ENCODE measurements at places on chromosomes 3 and 15.

DNA sequence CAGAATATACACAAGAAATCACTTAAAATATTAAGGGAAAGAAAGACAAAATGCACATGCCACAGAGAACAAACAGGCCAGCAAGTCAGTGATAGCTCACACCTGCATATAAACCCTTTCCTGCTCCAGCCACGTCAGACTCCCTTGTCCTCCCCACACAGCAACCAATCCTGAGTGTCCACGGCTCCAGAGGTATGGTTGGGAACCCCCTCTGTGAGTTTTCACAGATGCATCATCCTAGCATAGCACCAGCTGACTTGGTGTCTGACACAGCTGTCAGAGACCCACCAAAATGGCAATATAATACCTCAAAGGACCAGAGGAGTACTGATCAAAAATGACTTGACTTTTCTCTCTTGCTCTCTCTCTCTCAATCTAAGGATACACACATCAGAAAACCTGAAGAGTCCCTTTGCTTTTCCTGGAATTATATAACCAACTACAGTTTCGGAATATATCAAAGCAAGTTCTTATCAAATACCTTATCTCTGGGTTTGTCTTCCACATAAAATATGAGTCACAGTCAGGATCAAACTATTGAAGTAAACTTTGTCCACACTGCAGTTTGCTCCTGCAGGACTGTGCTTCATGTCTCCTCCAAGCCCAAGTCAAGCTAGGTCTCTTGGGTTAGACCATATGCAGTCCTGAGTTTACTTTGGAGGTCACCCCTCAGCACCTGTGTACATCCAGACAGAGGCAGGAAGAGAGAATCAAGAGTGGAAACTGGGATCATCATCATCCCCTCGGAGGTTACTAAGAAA lies 187.1 kb upstream of the THBS1 start:
- DNase-seq = no peak

GRCh38 chr3:13890377-13891016 lies 10.6 kb upstream of the WNT7A start:
- DNase-seq = no peak

- no peak for DNase-seq
Measured at GRCh38 chr15:50066666-50067065, 52.4 kb downstream of the ATP8B4 start.

DNA sequence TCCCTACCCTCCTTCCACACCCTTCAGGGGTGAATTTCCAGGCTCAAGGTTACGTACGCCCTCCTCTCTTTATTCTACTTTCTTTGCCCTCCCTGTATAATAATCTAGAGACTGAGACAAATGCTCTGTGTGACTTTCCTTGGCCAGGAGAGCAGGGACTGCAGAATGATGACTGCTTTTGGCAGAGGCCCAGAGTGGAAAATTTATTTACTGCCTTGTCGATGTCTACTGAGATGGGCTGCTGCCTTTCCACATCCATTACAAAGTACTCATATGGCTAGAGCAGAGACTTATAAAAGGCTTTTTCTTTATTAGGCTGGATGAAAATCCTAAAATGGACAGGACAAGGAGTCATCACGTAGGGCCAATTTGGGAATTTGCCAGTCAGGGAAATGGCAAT lies 576.2 kb downstream of the TUSC7 start:
- no peak for DNase-seq

DNA sequence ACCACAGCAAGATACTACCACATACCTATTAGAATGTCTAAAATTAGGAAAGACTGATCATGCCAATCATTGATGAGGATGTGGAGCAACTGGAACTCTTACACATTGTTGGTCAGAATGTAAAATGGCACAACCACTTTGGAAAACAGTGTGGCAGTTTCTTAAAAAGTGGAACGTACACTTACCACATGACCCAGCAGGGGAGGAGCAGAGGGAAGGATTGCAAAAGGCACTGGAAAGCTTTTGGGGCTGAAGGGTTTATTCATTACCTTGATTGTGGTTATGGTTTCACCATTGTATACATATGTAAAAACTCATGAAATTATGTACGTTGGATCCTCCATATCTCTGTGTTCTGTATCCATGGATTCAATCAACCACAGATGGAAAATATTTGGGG lies 3.3 kb upstream of the EHD4 start:
- no peak for DNase-seq

DNA sequence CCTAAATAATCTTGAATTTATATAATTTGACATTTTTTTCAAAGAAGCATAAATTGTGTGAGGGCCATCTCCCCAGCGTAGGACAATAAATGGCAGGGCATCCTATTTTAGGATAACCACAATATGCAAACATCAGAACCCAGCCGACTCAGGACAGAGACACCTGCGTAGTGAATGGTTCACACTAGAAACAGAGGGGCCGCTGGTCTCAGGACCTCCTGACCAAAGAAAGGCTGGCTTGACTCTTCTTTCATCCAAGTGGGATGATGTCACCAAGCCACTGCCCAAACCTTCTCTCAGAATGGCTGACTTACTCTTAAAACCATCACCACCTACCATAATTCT lies 162.1 kb downstream of the FOXP1 start:
- DNase-seq = no peak

- DNase-seq = no peak
Measured at GRCh38 chr3:98185180-98185579, 18.7 kb downstream of the OR5H15 start.

GRCh38 chr3:126494970-126495230 lies 19.2 kb upstream of the ZXDC start:
- no peak for DNase-seq

- DNase-seq = no peak
Measured at GRCh38 chr15:29220852-29221251, 48.8 kb downstream of the NSMCE3 start.

GRCh38 chr15:32099956-32100684 lies 69.8 kb downstream of the CHRNA7 start:
- DNase-seq = no peak

- no peak for DNase-seq
Measured at GRCh38 chr3:74824366-74824765, 209.9 kb upstream of the CNTN3 start.

- DNase-seq = no peak
Measured at GRCh38 chr15:70853318-70853972, 512 bp downstream of the LARP6 start.

DNA sequence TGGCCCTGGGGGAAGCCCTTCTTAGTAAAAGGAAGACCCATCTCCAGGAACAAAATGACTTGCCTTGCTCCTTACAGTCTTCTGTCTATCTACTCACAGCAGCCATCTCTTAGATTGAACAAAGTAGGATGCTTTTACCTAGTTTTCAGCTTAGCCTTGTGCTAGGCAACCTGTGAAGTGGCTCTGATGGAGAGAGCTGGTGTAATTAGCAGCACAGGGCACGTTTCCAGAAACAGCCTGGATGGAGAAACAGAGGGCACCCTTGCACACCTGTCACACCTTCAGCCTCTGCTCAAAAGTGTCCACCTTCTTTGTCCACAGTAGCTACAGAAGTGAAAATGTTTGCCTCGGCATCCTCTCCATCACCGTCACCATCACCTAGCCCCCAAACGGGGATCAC lies 292.9 kb downstream of the RORA start:
- DNase-seq = no peak

DNA sequence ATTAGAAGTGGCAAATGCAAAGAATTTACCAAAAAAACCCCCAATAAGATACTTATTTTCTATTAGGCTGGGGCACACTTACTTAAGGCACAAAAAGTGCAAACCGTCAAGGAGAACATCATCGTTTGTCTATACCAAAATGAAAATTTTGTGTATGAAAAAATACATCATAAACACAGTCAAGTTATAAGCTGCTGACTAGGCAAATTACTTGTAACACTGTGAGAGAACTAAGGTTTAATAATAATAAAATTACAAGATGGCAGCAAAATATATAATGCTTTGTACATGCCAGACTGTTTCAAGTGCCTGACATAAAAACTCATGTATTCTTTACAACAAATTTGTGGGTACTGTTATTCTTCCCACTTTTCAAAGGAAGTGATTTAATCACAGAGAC lies 297.2 kb upstream of the CRBN start:
- DNase-seq = no peak

DNA sequence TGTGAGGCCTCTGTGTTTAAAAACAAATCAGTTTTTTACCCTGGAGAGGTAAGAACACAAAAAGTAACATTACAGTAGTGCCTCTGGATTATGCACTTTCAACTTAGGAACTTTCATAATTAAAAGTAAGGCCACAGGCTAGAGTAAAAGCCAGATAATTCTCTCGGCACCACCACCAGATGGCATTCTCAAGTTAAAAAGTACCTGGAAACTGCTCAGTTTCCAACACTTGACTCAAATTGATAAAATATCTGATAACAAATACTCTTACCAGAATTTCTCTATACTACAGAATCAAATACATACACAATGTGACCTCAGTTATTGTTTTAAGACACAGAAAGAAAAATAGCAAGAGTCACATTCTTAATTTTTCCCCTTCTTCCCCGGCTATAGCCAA lies 19.9 kb downstream of the SPICE1 start:
- no peak for DNase-seq

- no peak for DNase-seq
Measured at GRCh38 chr3:184261854-184262763, 756 bp upstream of the CAMK2N2 start.

DNA sequence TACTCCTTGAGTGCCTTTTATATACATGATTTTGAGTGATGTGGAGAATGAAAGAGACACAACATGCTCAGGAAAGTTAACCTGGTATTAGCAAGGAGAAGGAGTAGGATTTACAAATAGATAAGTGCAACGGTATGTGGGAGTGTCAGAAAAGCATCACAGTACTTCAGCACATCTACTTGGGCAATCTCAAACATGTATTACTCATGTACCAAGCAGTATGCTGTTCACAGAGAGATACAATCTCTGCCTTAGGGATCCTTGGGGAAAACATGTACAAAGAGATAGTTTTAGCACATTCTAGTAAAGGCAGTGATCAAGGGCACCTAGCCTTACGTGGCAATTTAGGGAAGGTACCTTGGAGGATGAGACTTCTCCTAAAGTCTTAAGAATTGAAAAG lies 146.5 kb downstream of the FILIP1L start:
- DNase-seq = no peak

GRCh38 chr3:38834717-38835116 lies 18.7 kb upstream of the SCN10A start:
- no peak for DNase-seq

GRCh38 chr3:182618981-182619591 lies 174.2 kb upstream of the ATP11B start:
- DNase-seq = no peak

GRCh38 chr3:89320186-89320585 lies 212.8 kb downstream of the EPHA3 start:
- DNase-seq = no peak

DNA sequence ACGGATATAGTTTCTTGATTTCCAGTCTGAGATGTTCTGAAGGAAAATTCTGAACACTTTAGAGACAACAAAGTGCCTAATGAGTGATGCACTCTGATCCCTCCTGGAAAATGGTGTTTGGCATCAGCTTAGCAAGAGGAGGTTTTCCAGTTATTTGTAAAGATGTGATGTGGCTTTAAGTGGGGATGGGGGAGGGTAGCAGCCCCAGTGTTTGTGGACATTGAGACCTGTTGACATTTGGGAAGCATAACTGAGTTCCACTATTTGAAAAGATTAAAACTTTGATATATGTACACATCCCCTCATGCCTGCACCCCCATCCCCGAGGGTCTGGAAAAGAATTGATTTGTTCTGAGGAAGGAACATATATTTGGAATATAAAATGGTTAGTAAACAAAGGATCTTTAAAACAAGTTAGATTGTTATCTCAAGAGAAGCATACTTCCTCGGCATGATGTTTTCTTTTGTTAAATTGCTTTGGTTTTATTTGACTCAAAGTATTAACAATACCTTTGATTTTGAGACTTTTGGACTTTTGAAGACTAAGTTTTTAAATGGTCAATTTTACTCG lies 6.5 kb downstream of the IGF1R start:
- no peak for DNase-seq

DNA sequence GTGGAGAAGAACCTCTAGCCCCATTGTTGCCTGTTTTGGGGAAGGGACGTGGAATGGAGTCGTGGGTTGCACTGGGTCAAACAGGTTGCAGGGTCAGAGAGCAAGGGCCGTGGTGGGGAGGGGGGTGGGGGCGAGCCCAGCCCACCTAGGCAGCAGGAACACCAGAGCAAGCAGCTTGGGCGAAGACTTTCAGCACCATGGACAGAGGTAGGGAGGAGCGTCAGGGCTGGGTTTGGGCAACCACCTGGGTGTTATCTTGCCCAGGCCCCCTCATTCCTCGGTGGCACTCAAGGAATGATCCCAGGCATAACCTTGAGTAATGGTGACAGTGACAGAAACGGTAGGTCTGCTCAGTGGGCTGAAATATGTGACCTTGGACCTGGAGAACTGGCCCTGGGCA lies 45.9 kb upstream of the TMEM115 start:
- no peak for DNase-seq

DNA sequence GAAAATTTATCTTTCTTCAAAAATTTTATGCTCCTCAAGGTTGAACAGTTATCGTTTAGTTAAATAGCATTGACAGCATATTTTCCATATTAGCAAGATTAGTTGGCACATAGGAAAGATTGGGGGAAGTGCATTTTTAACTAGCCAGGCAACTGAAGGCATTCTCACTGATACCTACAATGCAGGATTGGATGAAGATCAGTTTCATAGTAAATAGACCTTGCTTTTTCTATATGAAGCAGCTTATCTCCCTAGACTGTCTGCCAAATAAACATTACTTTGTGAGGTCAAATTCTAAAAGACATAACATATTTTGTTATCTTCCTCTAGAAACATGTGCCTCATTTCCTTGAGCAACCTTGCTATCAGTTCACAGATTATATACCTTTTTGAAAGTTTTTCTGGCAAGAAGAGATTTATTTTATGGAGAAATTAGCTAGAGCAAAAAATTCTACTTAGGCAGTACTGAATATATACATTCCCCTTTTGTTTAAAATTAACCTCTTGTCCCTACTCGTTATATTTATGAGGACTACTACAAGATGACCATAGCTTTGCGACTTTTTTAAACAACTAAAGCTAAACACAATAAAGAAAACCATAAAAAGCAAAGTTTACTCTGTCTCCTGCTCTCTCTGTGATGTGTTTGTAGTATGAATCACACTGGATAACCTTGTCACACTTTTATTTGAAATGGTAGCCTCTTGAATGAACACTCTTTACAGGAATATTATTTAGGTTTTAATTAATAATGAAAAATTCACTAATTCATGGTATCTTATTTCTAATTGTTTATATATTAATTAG lies 654.9 kb upstream of the TBL1XR1 start:
- no peak for DNase-seq

DNA sequence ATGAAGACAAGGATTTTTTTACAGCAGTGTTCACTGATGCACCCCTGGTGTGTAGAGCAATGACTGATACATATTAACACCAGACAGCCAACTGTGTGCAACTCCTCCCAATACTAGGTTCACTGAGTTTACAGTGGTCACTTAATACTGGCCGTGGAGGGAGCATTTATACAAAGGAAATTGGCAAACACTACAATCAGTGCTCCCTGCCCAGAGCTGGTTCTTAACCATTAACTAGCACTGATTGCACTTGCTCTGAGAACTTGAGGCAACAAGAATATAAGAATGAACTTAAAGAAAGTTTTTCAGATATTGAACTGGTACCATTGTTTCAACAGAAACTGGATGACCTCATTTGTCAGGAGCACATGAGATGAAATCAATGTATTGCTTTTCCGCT lies 110.6 kb downstream of the MAGI1 start:
- DNase-seq = no peak

GRCh38 chr3:125234831-125235230 lies 22.3 kb upstream of the SLC12A8 start:
- no peak for DNase-seq

- DNase-seq = no peak
Measured at GRCh38 chr3:16190704-16191103, 16.2 kb downstream of the GALNT15 start.
